ENCODE measurements at places on chromosomes 5 and 9.
A peak's percentile ranks its signal among the peaks of the same experiment; 100 is the strongest.

GRCh38 chr9:79573412-79573923 lies 1.7 kb downstream of the TLE4 start:
- no peaks in the 10 kb centered on the region for H3K36me3 ChIP-seq
- H3K4me1 ChIP-seq: no peaks in the 10 kb centered on the region
- DNase-seq: no peak

DNA sequence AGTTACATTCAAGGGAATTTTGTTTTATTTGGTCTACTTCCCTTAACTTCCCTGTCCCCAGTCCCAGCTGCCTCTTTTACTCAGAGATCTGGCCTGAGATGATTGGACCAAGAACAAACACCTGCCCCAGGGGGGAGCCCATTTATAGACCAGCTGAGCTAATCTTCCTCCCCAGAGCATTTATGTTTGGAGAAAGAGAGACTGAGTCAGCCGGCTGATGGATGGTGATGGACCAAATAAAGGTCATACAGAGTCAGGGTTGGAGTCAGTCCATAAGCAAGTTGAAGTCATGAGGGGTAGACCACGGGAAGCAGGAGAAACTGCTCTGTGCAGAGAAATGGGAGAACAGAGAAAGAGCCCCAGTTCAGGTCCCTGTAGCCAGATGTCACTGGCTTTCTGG lies 77.7 kb downstream of the TMEM174 start:
- no peaks in the 10 kb centered on the region for H3K27me3 ChIP-seq
- no peaks in the 10 kb centered on the region for H3K4me1 ChIP-seq
- no peak for DNase-seq
- no peak overlapping the region for H3K4me3 ChIP-seq
- no peak overlapping the region for H3K27ac ChIP-seq
- no peaks in the 10 kb centered on the region for H3K36me3 ChIP-seq

DNA sequence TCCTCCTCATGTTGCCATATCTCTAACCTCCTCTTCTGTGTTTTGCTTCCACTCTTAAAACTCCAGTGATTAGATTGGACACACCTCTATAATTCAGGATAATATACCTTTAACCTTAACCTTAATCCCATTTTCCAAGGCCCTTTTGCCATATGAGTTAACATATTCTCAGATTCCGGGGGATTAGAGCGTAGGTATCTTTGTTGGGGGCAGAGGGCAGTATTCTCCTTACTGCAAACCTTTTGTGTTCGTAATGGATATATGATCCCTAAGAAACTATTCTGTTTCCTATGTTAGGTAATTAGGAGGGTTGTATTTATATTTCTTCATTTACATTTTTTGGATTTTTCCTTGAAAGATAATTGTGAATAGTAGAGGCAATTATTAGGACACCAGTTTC lies 99.5 kb downstream of the VPS13A start:
- H3K36me3 ChIP-seq: no peaks in the 10 kb centered on the region
- H3K4me3 ChIP-seq: no peak overlapping the region
- no peaks in the 10 kb centered on the region for H3K27me3 ChIP-seq
- no peak overlapping the region for H3K27ac ChIP-seq

DNA sequence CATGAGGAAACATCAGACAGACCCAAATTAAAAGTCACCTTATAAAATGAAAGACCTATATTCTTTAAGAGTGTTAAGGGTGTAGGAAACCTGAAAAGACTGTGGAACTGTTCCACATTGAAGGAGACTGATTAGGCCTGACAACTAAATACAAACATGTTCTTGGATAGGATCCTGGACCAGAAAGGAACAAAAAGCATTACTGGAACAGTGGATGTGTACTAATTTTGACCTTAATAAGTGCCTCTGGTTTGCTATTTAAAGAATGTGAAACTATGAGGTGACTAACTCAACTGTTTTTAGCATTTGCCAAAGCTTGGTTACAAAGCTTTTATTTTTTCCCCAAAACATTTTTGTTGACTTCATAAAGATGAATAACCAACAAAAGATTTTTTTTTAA lies 340.6 kb downstream of the CAAP1 start:
- H3K4me3 ChIP-seq: no peak overlapping the region
- no peak overlapping the region for H3K27ac ChIP-seq
- H3K4me1 ChIP-seq: no peaks in the 10 kb centered on the region
- H3K36me3 ChIP-seq: no peaks in the 10 kb centered on the region

DNA sequence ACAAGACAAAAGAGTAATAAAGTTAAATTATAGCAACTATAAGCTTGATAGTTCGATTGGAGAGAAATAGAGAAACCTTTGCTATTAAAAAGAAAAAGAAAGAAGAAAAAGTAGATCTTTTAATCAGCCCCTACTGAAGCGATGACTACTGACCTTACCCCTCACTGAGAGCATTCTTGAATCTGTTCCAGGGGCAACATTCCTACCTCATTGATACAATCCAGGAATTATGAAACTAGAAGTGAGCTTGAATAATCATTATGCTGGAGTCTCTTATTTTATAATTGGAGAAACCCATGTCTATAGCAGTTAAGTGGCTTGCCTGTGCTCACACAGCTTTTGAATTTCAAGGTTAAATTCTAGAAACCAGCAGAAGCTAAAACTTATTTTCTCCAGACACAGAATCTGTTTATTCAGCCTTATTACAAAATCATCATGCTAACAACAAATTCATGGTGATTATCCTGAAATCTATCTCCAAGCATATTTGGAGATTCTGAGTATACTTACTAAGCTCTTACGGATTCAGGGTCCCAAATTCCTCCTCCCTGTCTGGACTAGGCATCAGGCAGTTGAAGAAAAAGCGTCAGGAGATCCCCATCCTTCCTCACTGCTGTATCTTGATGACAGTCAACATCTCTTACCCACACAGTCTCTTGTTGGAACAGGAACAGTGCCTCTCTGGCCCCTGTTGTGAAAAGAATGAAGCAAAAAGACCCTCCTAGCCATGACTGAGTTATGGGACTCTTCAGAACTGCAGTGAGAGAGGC lies 547.6 kb upstream of the WWC1 start:
- no peak for DNase-seq
- no peak overlapping the region for H3K27ac ChIP-seq
- H3K4me3 ChIP-seq: no peak overlapping the region
- no peaks in the 10 kb centered on the region for H3K4me1 ChIP-seq
- H3K27me3 ChIP-seq: peaks cover 70% of the 10 kb centered on the region

- no peak overlapping the region for H3K4me3 ChIP-seq
- DNase-seq: no peak
- no peaks in the 10 kb centered on the region for H3K27me3 ChIP-seq
- H3K4me1 ChIP-seq: no peaks in the 10 kb centered on the region
- no peak overlapping the region for H3K27ac ChIP-seq
- no peaks in the 10 kb centered on the region for H3K36me3 ChIP-seq
Measured at GRCh38 chr5:91243852-91244251, 139.3 kb downstream of the ARRDC3 start.

DNA sequence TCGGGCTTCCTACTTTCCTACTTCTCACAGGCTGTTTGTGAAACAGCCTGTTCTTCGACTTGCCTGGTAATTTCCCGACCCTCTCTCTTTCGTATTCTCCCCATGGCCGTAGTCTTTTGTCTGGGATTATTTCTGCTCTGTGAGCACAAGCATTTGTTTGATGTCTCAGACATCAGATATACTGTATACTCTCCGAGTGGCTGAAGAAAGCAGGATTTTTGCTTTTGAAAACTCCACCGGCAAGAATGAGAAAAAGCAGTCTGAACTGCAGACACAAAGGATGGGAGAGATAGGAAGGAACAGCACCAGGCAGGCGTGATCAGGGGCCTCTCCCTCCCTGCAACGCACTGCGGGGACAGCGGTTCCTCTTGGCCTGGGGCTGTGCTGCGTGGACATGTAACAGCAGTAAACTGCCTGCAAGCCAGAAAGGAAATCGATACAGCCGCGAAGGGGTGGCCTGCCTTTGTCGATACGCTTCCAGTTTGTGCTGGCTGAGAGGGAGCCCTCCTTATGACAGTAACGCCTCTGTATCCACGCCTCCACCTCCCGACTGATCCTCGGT lies 313.9 kb upstream of the TLE4 start:
- H3K36me3 ChIP-seq: no peaks in the 10 kb centered on the region
- H3K27ac ChIP-seq: no peak overlapping the region
- 0 out of 2 replicates have a peak, but pooled peaks cover 8% of the 10 kb centered on the region for H3K27me3 ChIP-seq
- H3K4me1 ChIP-seq: no peaks in the 10 kb centered on the region

DNA sequence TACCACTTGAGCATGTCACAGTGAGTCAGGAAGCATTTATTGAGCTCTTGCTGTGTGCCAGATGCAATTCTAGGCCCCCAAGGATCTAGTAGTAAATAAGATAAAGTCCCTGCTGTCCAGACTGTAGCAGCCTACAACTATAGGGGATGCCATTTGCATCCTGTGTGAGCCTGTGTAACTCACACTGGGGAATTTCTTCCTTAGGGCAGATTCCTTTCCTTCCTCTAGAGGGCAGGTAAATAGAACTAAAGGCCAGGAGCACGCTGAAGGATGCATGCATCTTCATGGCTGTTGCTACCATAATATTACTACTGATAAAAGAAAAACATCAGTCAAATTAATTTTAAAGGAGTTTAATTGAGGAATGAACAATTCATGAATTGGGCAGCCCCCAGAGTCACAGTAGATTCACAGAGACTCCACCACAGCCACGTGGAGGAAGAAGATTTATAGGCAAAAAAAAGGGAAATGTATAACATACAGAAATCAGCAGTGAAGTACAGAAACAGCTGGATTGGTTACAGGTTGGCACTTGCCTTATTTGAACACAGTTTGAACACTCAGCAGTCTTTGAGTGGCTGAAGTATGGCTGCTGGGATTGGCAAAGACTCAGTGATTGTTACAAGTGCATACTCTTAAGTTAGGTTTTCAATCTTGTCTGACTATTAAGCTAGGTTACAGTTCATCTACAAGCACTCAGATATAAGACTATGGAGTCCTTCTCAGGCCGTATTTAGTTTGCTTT lies 98.9 kb downstream of the ACTL7B start:
- peak; percentile 33 for DNase-seq
- no peaks in the 10 kb centered on the region for H3K27me3 ChIP-seq
- H3K4me1 ChIP-seq: no peaks in the 10 kb centered on the region
- H3K36me3 ChIP-seq: no peaks in the 10 kb centered on the region
- H3K4me3 ChIP-seq: no peak overlapping the region
- no peak overlapping the region for H3K27ac ChIP-seq

GRCh38 chr9:89923961-89924504 lies 319.2 kb downstream of the GADD45G start:
- no peaks in the 10 kb centered on the region for H3K36me3 ChIP-seq
- no peak overlapping the region for H3K4me3 ChIP-seq
- H3K27me3 ChIP-seq: peaks cover 41% of the 10 kb centered on the region
- peaks cover 4% of the 10 kb centered on the region for H3K4me1 ChIP-seq

DNA sequence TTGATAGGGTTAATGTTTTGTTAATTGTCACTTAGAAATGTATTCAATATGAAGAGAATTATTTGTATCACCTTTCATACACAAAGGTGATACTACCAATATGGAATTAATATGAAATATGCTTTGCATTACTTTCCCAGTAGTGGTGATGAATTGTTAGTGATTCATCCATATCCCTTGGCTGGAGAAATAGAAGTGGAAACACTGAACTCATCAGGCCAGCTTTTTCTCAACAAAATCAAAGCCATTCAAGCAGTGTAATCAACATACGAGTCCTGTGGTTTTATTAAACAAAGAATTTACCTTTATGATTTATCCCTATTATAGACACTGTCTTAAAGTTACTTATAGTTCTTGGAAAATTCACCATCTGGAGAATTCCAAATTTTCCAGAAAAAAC lies 264.0 kb upstream of the MEF2C start:
- H3K27me3 ChIP-seq: no peaks in the 10 kb centered on the region
- no peak overlapping the region for H3K4me3 ChIP-seq
- H3K36me3 ChIP-seq: no peaks in the 10 kb centered on the region
- H3K4me1 ChIP-seq: no peaks in the 10 kb centered on the region
- no peak overlapping the region for H3K27ac ChIP-seq
- DNase-seq: no peak

GRCh38 chr5:98749046-98749445 lies 24.4 kb upstream of the RGMB start:
- no peak overlapping the region for H3K4me3 ChIP-seq
- H3K36me3 ChIP-seq: no peaks in the 10 kb centered on the region
- no peaks in the 10 kb centered on the region for H3K27me3 ChIP-seq
- no peaks in the 10 kb centered on the region for H3K4me1 ChIP-seq

- H3K4me1 ChIP-seq: peaks cover 5% of the 10 kb centered on the region
- no peak overlapping the region for H3K27ac ChIP-seq
- H3K27me3 ChIP-seq: no peaks in the 10 kb centered on the region
- H3K4me3 ChIP-seq: no peak overlapping the region
- DNase-seq: no peak
- no peaks in the 10 kb centered on the region for H3K36me3 ChIP-seq
Measured at GRCh38 chr5:14879393-14879792, 7.8 kb upstream of the ANKH start.

- no peaks in the 10 kb centered on the region for H3K4me1 ChIP-seq
- no peak for DNase-seq
- peaks cover 32% of the 10 kb centered on the region for H3K27me3 ChIP-seq
- no peak overlapping the region for H3K27ac ChIP-seq
- H3K4me3 ChIP-seq: no peak overlapping the region
Measured at GRCh38 chr5:174343826-174344225, 298.3 kb downstream of the NSG2 start.

DNA sequence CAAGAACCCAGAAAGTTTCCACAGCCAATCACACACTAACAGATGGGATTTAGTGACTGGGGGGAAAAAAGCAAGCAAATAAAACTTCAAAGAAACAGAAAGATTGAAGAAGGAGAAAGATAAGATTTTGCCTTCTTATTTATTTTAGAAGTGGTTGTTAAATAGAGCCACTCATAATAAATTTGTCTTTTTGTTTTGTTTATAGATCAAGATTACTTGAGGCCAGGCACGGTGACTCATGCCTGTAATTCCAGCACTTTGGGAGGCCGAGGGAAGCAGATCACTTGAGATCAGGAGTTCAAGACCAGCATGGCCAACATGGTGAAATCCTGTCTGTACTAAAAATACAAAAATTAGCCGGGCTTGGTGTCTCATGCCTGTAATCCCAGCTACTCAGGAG lies 94.9 kb upstream of the RANBP3L start:
- H3K27ac ChIP-seq: no peak overlapping the region
- no peak overlapping the region for H3K4me3 ChIP-seq
- no peaks in the 10 kb centered on the region for H3K4me1 ChIP-seq
- H3K27me3 ChIP-seq: no peaks in the 10 kb centered on the region
- H3K36me3 ChIP-seq: no peaks in the 10 kb centered on the region
- DNase-seq: no peak

DNA sequence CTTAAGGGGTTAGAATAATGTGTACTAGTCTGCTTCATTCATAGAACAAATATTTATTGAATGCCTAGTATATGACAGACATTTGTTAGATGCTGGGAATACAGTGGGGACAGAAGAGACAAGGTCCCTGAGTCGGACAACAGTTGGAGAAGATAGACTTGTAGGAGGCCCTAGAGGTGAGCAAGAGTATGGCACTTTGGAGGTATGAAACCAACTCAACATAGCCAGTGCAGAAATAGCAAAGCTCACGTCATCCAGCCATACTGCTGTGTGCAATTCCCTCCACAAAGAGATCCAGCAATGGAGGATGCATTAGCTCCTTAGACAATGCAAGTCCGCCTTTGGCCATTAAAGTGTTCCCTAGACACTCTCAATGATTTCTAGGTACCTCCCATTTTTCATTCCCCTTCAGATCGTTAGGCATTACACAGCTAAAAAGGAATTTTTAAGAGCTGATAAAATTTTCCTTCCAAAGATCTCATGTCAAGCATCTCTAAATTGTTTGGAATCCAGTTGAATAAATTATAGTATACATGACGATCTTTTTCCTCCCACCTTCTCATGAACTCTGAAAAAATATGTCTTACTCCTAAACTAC lies 1949.6 kb upstream of the WWC1 start:
- no peak for DNase-seq
- no peak overlapping the region for H3K27ac ChIP-seq
- no peak overlapping the region for H3K4me3 ChIP-seq
- H3K27me3 ChIP-seq: no peaks in the 10 kb centered on the region
- H3K4me1 ChIP-seq: no peaks in the 10 kb centered on the region

- DNase-seq: no peak
- no peaks in the 10 kb centered on the region for H3K4me1 ChIP-seq
- no peak overlapping the region for H3K4me3 ChIP-seq
- no peaks in the 10 kb centered on the region for H3K27me3 ChIP-seq
- H3K36me3 ChIP-seq: no peaks in the 10 kb centered on the region
Measured at GRCh38 chr5:106094204-106094607, 1576.5 kb downstream of the EFNA5 start.

All from HCT116 (cell line).